Central memory CD4-positive, alpha-beta T cell (primary cell): ENCODE measurements at places on chromosomes 11 and 22.
A peak's percentile ranks its signal among the peaks of the same experiment; 100 is the strongest.

- DNase-seq, result no peak
Observed at GRCh38 chr11:85182441-85183387, 444.4 kb downstream of the DLG2 start.

GRCh38 chr11:13043912-13044628 lies 35.0 kb downstream of the RASSF10 start:
- no peak for DNase-seq

GRCh38 chr11:16743478-16743877 lies 5.0 kb downstream of the C11orf58 start:
- no peak for DNase-seq

DNA sequence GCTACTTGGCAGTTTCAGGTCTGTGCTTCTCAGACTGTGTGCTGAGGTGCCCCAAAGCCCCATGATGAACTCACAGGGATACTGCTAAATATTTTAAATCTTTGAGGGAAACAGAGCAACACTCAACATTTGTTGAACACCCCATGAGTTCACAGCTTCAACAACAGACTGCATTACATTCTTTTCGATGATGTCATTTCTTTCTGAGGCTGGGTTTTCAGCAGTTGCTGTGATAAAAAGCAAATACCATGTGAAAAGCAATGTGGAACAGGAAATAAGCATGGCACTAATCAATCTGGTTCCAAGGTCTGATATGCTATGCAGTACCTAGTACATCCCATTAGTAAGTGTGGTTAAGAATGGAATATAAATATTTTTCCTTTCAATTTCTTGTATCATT lies 82.7 kb downstream of the RPL27A start:
- no peak for DNase-seq

DNA sequence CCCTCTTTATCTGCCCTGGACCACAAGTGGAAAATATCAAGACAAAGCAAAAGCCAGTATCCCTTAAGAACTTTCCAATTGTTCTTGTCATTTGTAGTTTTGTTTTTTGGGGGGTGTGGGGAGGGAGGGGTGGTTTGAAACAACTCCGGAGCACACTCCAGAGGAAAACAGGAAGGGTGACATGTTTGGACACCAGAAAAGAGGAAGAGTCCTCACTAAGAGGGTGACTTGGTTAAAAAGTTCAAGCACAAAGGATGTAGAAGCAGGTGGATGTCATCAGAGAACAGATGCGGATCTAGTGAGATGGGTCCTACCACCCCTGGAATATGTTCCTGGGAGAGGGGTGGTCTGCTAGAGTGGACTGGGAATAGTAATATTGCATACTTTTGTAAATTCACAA lies 25.8 kb downstream of the ADAMTS8 start:
- no peak for DNase-seq

GRCh38 chr11:64366751-64367150 lies 7.8 kb downstream of the RPS6KA4 start:
- DNase-seq, result no peak

DNA sequence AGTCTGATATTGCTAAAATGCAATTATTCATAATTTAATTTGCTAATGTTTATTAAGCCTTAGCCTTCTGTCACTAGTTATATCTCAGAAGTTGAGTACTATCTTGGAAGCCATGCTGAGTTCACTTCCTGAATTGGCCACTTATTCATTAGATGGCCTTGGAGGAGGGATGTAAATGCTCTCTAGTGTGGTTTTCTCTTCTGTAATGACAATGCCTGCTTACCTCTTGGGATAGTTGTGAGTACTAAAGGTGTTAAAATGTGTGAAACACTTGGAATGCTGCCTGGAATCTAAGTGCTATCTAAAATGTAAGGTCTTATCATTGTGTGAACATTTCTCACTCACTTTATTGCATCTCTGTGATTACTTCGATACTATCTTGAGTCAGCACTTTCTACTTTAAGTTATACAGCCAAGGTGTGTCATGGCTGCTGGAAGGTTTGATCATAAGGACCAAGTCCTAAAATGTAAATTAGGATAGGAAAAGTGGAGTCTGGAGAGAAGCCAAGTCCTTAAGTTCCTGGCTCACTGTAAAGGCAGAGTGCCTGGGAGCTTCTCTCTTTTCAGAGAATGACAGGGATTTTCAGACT lies 12.4 kb downstream of the GLYATL2 start:
- no peak for DNase-seq

GRCh38 chr11:45671246-45672171 lies 6.1 kb upstream of the CHST1 start:
- DNase-seq, result no peak

DNA sequence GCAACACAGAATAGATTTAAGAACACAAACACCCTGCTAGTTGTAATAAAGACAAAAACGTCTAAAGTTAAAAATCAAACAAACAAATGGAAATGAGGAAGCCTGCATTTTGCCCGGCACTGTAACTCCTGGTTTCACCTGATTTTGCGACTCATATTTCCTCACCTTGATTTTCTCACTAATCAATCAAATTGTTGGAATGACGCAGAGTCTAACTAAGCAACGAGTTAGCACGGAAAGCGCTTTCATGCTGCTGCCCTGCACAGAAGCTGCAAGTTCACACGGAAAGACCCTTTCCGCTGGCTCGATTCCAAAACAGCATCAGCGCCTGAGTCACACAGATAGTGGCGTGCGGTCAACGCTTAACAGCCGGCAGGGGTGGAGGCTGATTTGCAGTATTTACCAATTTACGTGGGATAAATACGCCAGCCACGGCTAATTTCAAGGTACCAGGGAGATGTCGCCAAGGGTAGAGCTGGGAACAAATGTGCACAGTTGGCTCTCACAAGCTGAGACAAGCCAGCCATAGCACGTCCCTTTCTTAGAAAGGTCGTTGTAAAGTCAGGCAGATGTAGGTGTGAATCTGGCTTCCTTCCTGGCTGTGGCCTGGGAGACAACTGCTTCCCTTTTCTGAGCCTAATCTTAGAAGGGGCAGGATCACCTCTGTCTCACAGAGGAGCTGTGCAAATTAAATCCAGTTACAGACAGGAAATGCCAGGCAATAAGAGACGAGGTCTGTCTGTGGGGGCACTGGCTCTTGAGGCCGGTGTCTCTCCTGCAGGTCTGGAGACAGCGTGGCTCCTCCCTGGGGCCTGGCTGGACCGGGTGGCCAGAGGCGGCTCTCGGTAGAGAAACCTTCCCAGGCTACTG lies 76.9 kb upstream of the TTLL12 start:
- DNase-seq, result peak; percentile 77

DNA sequence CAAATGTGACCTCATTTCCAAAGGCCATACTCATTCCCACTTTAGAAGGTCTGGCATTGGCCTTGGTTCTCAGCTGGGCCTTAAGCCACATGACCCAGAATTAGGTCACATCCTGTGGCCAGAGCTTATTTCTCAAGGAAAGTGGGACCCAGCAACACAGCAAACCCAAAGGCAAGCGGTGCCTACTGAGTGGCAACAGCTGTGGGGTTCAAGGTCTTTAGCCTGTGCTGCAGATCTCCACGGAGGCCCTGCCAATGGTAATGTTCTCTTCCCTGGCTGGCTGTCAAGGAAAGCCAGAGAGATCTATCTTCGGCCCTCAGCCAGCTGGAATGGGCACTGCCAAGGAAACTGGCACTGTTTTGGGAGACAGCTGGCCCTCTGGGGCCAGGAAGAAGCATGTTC lies 41.5 kb upstream of the TP53I11 start:
- DNase-seq, result no peak

DNA sequence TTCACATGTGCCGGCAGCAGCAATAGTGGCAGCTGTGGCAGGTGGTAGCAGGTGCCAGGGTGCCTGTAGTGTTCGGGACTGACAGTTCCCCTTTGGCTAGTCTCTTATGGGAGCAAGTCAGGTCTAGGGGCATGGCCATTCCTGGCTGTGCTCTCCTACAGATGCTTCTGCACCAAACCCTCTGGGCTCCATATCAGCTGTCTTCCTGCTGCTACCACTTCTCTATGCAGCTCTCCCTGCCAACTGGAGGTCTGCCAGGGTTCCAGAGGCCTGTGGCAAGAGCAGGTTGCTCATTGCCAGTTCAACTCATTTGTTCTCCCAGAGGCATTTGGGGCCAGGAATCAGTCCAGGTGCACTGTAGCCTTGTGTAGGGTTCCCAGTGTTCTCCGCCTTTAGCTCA lies 473.7 kb downstream of the JRKL start:
- no peak for DNase-seq

DNA sequence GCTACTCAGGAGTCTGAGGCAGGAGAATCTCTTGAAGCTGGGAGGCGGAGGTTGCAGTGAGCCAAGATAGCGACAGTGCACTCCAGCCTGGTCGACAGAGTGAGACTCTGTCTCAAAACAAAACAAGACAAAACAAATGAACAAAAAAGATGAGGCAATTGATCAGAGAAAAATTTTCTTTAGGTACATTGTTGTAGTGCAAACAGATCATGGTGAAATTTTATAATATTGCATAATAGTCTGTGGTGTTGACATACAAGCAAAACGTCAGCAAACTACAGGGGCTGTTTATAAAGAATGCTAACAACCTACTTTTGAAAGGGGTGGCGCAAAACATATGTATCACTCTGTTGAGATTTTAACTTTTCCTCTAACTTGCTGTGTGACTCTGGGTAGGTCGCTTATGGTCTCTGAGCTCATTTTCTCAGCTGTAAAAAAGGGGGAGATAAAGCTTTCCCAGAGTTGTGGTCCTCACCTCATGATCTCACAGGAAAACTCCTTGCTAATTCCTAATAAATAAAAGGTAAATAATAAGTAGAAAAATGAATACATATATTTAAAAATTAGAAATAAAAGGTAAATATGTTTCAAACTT lies 64.8 kb upstream of the NUP160 start:
- DNase-seq, result no peak

DNA sequence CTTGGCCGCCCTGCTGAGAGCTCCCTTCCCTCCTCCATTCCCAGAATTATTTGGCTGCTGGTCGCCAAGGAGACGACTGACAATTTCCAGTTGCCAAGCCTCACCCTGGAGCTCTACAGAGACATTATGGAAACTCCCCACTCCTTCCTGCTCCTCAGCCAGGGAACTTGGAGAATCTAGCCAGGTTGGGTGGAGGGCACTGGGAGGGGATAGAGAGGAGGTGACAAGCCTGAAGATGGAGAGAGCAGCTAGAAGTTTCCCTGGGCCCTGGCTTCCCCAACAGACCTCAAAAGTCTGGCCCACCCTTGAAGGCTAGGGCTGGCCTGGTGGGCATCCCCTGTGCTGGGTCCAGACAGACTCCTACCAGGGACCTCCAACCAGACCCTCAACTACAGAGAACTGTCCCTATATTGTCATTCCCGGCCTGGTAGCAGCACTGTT lies 6.7 kb upstream of the VSIG10L2 start:
- DNase-seq, result no peak

DNA sequence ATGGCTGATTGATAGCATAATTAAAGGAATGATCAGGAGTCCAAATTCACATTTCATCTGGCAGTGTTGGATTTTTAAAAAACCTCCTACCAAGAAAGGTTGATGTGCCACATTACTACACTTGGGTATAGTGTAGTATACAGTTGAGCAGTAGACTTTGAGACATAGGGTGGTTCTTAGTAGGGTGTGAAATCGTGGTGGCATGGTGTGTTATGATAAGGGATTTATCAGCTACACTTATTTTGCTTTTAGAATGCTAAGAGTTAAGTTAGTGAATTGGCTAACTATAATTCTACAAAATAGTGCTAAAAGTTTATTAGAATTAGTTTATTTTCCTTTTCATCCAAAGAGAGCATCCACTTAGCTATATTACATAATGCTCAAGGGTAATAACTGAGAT lies 13.1 kb downstream of the TBCEL start:
- DNase-seq, result no peak

- no peak for DNase-seq
Observed at GRCh38 chr11:37450613-37451012, 852.6 kb upstream of the RAG2 start.

GRCh38 chr22:19756288-19757128 lies 4.1 kb upstream of the TBX1 start:
- DNase-seq, result peak; percentile 63

- no peak for DNase-seq
Observed at GRCh38 chr11:60130496-60130895, 42.0 kb downstream of the MS4A2 start.

DNA sequence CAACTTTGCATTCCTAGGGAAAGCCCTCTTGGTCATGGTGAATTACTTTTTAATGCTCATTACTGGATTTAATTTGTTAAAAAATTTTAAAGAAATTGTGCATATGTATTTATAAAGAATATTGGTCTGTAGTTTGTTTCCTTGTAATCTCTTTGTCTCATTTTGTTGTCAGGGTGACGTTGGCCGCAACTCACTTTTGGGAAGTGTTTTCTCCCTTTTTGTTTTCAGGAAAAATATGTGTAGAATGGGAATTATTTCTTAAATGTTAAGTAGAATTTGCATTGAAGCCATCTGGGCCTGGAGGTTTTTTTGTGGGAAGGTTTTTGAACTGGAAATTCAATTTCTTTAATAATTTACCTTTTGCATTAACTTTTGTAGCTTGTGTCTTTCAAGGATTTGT lies 149.1 kb downstream of the UVRAG start:
- DNase-seq, result no peak

GRCh38 chr22:39087881-39088684 lies 9.0 kb upstream of the APOBEC3H start:
- DNase-seq, result no peak

DNA sequence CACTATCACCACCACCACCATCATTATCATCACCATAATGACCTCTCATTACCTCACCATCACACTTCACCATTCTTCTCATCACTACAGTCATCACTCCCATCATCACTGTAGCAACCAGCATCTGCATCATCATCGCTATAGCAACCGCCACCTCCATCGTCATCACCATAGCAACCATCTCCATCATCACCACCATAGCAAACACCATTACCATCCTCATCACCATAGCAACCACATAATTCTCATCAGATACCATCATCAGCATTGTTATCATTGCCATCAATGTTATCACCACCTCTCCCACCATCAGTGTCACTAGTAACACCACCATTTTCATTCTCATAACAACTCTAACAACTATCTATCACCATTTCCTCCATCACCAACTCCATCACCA lies 23.1 kb upstream of the CD82 start:
- DNase-seq, result no peak

- no peak for DNase-seq
Observed at GRCh38 chr11:68924073-68924925, 20.6 kb downstream of the IGHMBP2 start.

GRCh38 chr11:24421766-24422165 lies 75.1 kb upstream of the LUZP2 start:
- no peak for DNase-seq

DNA sequence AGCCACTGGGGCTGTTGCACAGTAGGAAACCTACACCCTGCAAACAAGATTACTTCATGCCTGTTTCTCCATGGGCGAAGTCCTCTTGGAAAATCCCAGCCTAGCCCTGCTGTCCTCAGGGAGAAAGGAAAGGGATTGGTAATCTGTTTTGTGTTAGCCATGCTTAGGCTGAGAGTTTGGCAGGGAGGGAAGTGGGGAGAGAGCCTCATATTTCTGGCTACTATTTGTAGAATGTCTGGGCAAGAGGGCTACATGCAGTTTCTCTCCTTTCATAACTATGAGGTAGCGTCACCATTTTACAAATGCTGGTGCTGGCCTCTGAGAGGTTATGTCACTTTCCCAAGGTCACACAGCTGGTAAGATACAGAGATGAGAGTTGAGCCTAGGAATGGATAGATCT lies 737 bp upstream of the MFRP start:
- no peak for DNase-seq
